Stimulated activated CD8-positive, alpha-beta memory T cell treated with anti-CD3 and anti-CD28 coated beads, Interleukin-4, amount 100 ng/mL, for 48 hours (primary cell): ENCODE measurements at places on chromosomes 6 and 20.

DNA sequence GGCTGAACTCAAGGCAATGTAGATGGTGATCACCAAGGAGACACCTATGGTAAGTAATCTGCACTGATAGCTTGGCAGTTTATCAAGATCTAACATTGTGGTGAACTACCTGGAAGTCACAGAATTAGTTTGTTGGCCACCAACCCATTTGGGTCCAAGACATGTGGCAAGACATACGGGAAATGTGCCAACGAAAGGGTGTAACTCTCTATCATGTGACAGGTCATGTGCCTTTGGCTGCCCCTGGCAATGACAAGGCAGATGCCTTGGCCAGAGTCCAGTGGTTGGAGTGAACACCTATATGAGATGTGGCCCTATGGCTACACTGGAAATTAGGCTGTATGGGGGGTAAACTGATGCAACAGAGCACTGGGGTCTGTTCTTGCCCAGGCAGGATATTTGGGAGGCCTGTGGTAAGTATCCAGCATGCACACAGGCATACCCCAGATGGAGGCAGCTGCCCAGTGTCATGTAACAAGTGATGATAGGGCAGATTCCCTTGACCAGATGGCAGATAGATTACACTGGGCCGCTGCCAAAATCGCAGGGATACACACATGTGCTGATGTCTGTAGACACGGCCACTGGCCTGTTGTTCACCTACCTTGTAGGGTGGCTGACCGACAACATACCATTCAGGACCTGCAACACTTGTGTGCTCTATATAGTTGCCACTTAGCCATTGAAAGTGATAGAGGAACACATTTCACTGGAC lies 35.5 kb upstream of the HSF2 start:
- DNase-seq = no peak

DNA sequence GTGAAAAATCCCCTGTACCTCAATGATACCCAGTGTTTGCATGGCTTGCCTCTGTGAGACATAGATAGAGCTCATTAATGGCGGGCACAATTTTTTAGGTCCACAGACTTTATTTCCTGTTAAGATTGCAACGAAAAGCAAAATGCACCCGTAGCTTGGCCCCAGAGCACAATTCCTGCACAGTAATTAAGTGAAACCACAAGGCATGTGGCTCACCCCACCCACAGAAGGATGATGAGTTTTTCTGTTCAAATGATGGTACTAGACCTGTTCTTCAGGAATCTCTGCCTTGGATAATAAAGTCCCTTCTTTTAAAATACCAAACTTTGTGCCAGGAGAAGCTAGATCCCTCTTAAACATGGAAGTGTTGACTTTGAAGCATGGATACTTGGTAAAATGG lies 738.1 kb downstream of the QKI start:
- DNase-seq = no peak

DNA sequence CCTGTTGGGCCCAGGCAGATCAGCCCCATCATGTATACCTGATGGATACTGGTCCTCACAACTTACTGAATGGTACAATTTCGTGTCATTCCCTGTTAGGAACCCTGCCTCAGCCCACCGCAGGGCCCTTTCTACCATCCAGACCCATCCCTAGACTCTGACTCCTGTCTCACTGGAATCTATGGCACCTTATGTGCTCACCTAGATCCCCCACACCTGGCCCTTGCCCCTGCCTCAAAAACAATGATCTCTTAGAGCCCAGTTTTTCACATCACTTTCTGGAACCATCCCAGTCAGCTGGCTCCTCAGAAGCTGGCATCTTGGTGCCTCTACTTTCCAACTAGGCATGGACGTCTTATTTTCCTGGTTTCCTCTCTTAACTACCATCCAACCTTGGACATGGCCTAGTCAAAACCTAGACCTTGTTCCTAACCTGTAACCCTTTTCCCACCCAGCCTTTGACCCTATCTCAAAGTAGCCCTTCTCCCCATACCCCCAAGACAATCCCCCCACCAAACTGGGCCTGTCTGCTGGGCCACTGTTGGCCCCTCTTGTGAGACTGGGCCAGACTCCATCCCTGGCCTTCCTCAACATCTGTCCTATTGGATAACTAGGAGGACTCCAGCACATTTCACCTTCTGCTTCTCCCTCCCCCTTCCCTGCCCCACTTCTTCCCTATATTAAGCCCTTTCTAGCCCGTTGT lies 981 bp downstream of the HM13 start:
- no peak for DNase-seq

DNA sequence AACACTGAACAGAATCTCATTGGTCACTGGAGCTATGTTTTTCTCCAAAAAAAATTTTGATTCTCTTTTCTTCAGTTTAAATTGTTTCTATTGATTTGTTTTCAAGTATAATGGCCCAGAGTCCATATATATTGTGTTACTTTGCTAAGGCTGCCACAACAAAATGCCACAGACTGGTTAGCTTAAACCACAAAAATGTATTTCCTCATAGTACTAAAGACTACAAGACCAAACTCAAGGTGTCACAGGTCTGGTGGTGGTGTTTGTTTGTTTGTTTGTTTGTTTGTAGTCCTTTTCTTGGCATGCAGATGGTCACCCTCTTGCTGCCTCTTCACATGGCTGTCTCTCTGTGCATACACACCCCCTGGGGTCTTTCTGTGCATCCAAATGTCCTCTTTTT lies 34.0 kb downstream of the BMP5 start:
- DNase-seq = no peak

DNA sequence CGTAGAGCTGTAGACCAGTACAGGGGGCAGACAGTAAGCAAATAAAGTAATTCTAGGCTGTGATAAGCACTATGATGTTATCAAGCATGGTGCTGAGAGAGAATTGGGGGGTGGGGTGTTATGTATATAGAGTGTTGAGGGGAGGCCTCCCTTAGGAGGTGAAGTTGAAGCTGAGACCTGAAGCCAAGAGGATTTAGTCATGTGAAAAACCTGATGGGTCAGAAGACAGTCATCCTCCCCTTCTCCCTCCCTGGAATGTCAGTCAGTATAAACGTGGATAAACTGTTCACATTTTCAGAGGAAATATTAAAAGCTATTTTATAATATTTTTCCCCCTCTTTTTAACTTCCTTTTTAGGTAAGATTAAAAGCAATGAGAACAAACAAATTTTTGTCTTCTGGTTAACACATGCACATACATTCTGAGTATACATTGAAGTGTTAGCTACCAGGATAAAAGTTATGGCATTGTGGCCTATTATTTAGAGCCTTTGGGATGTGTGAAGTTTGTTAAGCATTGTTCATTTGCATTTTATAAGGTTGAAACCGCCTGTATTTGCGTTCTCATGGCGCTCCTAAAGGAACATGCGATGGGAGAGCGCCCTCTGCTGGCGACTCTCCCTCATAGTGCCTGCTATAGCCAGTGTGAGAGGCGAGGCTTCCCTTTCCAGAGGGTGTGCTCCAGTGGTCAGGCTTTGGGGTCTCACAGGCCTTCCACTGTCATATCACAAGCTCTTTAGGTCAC lies 35.4 kb upstream of the MAPK13 start:
- peak; percentile 88 for DNase-seq

DNA sequence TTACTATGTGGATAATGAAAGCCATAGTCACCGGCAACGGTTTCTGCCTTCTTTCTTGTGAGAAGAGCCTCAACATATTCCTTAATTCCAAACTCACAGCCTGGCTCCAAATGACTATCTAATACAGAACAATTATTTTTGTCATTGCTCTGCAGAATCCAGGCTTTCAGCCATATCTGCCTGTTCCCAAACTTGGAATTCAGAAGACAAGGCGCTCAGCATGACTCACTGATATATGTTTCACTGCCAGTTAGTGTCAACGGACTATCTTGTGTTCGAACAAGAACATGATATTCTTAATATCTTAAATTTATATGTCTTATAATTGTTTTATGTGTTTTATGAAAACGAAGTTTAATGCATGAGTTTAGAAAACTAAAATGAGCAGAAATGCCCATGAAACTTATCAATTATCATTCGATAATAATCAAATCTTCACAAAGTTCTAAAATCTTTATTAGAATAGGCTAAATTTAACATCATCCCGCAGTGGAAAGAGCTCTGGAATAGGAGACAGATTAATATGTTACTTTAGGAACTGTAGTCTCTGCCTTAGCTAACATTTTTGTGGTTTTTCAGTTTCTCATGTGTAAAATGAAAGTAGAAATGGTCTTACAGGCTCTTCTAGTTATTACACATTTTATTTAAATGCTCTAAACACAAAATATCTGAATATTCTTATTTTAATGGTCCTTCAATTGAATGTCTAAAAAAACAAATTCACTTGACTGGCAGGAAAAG lies 669.3 kb upstream of the GJE1 start:
- DNase-seq = no peak

DNA sequence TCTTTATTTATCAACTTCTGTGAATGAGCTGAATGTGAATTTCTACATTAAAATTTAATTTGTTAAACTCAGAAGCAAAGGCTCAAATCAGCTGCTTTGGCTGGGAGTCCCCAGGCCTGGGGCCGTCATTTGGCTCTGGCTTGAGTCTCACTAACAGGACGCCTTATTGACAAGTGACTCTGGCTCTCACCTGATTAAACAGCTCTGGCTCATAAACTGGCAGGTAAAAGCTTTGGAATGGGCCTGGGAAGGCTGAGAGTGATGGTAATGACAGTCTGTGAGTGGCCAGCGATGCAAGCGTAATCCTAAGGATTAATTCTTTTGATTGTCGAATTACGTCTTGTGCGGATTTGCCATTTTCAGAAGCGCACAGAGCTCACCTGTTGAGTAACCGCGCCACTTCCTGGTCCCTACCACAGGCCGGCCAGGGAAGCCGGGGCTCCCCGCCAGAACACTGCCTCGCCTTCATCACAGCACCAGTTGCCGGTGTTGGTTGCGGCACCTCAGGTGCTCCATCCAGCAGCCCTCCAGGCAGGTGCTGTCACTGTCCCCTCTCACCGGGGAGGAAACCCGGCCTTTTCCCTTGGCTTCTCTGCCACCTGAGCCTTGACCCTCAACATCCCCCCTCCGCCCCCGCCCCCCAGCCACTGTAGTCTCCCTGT lies 110.7 kb downstream of the ZDHHC14 start:
- DNase-seq = no peak

- peak; percentile 55 for DNase-seq
Observed at GRCh38 chr20:1844325-1845162, 50.7 kb upstream of the SIRPA start.

DNA sequence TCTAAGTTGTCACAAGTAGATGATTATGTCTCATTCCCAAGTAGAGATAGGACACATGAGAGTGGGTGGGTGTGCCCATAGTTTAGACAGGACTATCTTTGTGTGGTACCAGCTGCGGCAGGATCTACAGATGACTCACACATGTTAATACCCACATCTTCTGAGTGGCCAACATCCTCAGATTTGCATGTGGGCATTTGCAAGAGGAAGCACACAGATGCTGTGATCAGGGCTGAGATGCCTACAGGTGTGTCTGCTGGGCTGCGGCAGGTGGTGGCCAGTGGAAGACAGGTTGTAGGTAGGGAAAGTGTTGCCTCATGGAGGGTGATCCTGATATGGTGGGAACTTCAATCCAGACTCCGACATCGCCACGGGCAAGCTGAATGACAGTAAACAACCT lies 50.8 kb downstream of the UTRN start:
- no peak for DNase-seq

GRCh38 chr20:8994045-8994444 lies 74.8 kb upstream of the PLCB4 start:
- no peak for DNase-seq

- DNase-seq = no peak
Observed at GRCh38 chr20:52677216-52677615, 294.9 kb upstream of the TSHZ2 start.

- DNase-seq = no peak
Observed at GRCh38 chr6:167839755-167840154, 13.0 kb downstream of the AFDN start.

DNA sequence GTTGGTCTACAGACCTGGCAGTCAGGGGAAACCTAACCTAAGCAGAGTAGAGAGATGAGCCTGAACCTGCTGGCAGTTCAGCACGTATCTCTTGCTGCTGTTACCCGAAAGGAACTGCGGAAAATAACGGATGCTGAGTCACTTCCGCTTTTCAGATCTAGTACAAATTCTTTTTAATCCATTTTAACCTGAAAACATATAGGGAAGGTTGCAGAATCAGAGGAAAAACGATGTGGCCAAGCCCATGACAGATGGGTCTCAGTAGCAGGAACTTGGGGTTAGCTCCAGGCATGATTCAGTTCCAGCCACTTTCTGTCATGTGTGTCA lies 351.9 kb upstream of the PRND start:
- DNase-seq = peak; percentile 53

DNA sequence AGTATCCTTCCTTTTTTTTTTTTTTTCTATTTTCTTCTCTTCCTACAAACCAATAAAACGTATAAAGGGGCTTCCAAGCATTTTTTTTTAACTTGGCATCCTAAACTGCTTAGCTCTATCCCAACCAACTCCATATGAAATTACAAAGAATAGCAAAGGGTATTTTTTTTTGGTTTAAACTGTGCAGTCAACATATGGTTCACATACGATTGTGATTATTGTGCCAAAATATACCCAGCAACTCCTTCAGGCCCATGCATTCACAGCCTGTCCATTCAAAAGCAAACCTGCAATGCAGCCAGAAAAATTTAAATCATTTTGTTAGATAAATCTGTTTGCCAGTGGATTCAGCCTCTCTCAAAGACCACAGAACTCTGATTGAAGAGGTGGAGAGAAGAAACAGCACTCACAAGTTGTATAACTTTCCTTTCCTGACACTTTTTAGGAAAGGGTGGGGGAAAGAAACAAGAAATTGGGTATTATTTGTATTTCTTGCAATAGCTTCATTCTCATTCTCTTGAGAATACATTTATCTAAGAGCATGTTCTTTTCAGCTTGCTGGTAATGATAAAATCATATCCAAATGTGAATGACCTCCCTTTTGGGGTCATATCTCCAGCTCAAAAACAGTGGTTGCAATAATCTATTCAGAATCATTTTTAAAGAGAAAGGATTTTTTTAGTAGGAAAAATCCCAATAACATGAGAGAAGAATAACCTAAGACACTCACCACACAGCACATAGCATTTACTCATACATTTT lies 701.3 kb upstream of the CHD6 start:
- DNase-seq = no peak

DNA sequence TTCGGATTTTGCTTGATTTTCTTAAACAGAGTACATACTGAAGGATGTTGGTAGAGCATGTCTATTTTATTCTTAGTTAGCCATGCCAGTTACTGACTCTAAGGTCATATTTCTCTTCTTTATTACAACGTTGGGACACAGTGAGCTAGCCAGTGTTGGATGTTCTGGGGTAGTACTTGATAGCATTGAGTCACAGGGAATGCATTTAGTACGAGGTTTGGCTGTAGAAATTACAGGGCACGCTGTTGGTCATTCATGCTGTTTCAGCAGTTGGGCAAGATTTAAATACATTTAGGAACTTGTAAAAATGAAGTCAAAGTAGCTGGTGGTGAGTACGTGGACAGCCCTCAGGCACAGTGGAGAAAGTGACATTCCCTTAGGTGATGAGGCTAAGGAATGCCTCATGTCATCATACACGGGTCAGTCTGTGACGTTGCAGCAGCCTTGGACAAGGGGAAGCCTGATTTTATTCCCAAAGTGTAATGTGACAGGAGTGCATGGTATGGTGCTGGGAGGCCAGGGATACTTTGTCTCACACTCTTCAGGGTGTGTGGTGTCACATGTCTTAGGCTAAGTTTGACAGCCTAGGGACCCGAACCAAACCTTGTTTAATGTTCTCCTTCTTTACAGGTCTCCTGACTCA lies 57.7 kb upstream of the SLC22A1 start:
- no peak for DNase-seq
